NCI-H1105 (cell line): ENCODE measurements at places on chromosomes 1 and 21.

DNA sequence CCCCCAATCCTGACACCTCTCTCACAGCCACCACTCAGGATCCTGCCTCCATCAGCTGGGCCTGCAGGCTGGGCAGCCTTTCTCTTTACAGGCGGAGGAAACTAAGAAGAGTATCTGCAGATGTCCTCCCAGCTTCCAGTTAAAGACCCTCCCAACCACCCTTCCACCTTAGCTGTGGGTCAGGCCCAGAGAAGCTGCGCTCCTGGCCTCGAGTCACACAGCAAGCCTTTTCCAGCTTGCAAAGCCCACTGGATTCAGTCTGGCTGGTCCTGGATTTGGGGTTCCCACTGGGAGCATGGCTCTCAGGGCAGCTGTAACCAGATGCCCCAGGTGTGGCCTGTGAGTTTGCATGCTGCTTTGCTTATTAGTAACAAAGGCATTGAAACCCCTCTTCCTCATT lies 19.9 kb downstream of the KCNQ4 start:
- DNase-seq = no peak

- no peak for DNase-seq
These were observed 1410.1 kb downstream of the MRPL39 start for GRCh38 chr21:24197132-24197643.

DNA sequence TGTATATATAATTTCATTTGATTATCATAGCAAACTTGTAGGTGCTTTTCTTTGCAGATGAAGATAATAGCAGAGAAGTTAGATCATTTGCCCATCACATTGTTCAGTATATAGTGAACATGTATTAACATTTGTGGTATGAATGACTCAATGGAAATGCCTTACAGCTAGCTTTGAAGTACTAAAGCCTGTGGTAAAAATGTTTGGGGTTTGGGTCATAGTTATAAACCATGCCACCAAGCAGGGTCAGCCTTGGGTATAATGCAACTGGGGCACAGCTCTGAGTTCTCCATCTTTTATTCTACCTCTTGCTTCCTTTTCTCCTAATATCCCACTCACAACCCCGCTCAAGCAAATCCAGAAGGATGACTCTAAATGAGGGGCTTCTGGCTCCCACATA lies 141.6 kb downstream of the KCNT2 start:
- no peak for DNase-seq

GRCh38 chr1:3656450-3657095 lies 4.3 kb downstream of the TP73 start:
- no peak for DNase-seq

DNA sequence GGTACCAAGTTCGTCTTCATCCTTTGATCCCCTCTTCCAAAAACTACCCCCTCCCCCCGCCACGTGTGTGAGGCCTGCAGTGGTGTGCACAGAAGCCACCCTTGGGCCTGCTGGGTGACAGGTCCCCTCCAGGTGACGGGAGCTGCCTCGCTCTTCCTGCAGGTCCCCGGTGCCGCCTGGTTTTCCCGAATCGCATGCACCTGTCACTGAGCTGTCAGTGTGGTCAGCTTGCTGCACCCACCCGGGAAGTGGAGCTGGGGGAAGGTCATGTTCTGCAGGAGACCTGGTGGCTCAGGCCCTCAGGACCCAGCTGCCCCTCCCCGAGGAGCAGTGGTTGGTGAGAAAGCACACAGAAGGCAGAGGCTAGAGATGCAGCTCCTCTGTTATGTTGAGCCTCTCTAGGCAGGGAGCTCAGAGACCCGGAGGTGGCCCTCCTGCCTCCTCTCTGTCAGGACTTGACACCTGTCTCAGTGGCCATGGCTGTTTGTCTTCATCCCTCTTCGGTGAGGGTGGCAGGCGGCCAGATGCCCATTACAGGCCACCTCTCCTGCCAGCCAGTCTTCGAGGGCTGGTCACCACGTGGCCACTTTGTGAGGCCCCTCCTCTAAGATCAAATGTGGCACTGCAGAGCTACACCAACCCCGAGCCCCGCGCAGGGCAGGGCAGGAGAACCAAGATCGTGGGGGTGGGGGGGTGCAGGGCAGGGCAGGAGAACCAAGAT lies 60.9 kb downstream of the SKI start:
- no peak for DNase-seq

- no peak for DNase-seq
These were observed 24.9 kb downstream of the LDLRAP1 start for GRCh38 chr1:25568090-25568833.

GRCh38 chr1:33433509-33434362 lies 2.8 kb upstream of the PHC2 start:
- DNase-seq = no peak

- no peak for DNase-seq
These were observed 208.5 kb downstream of the BARHL2 start for GRCh38 chr1:90508376-90509167.

DNA sequence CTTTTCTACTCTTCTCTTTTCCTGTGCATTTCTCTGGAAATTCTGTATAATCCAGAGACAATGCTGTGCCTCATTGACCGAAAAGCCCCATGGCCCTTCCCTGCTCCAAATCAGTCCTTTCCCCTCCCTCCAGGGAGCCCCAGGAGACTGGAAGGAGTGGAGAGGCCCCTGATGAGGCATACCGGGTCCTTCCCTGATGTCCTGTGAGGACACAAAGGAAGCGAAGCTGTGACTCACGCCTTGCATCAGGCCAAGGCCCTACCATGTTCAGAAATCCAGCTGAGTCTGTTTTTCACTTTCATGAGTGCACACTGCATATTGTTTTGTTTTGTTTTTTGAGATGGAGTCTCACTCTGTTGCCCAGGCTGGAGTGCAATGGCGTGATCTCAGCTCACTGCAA lies 38.7 kb upstream of the BECN2 start:
- DNase-seq = no peak

GRCh38 chr1:8551613-8552489 lies 233.9 kb downstream of the SLC45A1 start:
- no peak for DNase-seq

DNA sequence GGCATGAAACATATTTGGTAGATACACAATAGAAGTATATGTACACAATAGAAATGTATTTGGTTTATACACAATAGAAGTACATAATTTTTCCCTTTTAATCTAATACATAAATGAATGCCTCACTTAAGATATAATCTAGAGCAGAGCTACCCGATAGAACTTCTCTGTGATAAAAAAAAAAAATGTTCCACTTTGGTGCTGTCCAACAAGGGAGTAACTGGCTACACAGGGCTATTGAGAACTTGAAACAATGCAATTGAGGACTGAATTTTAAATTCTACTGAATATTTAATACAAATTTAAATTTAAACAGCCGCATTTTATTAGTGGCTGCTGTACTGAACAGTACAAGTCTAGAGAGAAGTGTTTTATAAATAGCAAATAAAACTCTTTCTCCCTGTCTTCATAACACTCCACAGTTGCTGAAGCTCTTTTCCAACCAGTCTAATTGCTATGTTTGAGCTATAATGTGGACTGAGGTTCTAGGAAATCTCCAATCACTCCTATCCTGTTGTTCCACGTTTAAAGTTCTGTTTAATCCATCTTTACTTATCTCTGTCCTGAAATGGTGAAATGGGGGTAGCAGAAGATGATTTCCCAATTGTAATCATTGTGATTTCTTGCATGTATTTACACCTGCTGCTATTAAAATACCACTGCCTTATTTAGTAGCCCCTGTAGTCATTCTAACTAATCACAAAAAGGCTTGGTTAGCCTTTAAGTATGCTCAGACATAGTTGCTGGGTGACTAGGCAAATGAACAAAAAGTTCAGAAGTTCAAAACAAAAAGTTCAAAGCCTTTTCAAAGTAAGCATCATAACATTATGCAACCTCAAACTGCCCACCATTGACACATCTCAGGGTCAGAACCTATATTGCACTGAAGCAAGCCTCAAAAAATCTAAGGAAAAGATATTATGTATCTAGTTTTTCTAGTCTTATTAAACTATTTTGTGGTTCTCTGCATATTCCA lies 192.3 kb upstream of the C1orf87 start:
- no peak for DNase-seq

DNA sequence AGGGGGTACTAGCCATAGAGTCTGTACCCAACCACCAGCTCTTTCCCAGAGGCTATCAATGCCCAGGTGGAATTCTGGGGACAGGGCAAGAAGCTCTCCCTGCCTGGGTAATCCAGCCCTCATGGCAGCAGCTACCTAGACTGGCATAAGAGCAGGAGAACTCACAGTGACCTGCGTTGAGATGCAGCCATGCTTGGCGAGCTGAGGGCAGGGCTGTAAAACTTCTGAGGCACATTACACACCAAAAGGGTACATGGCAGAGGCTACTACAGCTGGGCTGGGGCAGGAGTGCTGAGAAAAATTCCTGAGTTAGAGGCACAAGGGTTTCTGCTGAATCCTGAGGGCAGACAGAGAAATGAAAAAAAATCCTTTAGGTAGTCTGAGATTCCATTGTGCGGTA lies 927.9 kb upstream of the B3GALT2 start:
- DNase-seq = no peak

DNA sequence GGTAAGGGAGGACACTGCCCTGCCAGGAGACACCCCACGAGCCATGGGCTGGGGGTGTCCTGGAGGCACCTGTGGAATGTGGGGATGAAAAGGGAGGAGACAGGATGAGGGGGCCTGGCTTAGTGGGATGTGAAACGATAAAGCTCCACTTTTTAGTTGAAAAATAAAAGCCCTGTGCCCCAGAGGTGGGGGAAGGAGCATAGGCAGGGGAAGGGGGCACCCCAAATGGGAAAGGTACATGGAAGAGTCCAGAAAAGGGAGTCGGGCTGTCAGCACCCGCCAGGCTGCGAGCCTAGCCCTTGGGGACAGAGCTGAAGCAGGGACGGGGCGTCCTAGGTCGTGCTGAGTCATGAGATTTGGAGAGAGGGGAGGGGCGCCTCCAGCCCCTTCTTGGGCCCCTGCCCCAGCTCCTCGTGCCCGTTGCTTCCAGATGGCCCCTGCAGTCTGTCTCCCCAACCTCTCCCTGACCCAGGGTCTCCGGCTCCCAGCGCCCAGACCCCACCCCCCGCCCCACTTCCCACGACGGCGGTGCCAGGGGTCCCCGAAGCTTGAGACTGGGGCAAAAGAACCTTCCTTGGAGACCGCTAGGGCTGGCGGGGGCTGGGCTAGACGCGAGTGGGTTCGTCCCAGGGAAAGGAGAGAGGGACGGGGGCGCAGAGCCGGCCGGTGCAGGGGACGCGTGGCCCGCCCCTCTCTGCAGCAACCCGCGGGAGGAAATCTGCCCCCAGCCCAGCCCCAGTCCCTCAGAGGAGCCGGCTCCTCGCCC lies 795 bp downstream of the SYT2 start:
- DNase-seq = no peak

GRCh38 chr1:67732750-67733151 lies 47.8 kb downstream of the GADD45A start:
- DNase-seq = no peak

- no peak for DNase-seq
These were observed 13.6 kb downstream of the GPR137B start for GRCh38 chr1:236155841-236156503.

- DNase-seq = no peak
These were observed 19.9 kb downstream of the SETD4 start for GRCh38 chr21:36040389-36040788.

DNA sequence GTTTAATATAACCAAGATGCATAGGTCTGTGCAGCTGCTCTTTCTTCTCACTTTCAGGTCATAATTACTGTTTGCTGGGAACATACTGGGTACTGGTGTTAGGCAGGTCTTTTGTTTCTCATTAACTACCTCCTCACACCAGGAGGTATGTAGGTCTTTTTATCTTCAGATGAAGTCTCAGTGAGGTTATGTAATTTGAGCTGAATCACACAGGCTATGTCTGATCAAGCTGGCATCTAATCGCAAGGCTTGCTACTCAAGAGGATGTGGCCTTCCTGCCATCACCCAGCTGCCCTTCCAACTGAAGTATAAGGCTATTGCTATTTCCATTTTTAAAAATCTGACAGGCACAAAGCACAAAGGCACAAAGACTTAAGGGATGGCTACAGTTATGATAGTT lies 96.4 kb downstream of the RUNX1 start:
- peak; percentile 21 for DNase-seq
